ENCODE measurements at places on chromosomes 12 and 14. TPM values are rescaled to one million over a fixed set of nuclear protein-coding genes. Genes with fewer than 3 reads are reported as not detected.

Gene BICDL1
- total RNA-seq, result 26.9 TPM

GRCh38 chr14:92482621-92483319, 30.8 kb upstream of the RIN3 start:
- H3K36me3 ChIP-seq, result no peaks in the 10 kb centered on the region
- H3K4me3 ChIP-seq, result no peak overlapping the region
- H3K27me3 ChIP-seq, result no peaks in the 10 kb centered on the region
- peak; percentile 28 for DNase-seq
- H3K27ac ChIP-seq, result no peak overlapping the region
- no peaks in the 10 kb centered on the region for H3K4me1 ChIP-seq

Gene CEBPE
- not detected for total RNA-seq

GRCh38 chr12:121806546-121807423, 3.0 kb downstream of the SETD1B start:
- no peaks in the 10 kb centered on the region for H3K36me3 ChIP-seq
- peak overlapping the region; percentile 15 for H3K4me3 ChIP-seq
- no peaks in the 10 kb centered on the region for H3K27me3 ChIP-seq
- H3K4me1 ChIP-seq, result peaks cover 19% of the 10 kb centered on the region

DNA sequence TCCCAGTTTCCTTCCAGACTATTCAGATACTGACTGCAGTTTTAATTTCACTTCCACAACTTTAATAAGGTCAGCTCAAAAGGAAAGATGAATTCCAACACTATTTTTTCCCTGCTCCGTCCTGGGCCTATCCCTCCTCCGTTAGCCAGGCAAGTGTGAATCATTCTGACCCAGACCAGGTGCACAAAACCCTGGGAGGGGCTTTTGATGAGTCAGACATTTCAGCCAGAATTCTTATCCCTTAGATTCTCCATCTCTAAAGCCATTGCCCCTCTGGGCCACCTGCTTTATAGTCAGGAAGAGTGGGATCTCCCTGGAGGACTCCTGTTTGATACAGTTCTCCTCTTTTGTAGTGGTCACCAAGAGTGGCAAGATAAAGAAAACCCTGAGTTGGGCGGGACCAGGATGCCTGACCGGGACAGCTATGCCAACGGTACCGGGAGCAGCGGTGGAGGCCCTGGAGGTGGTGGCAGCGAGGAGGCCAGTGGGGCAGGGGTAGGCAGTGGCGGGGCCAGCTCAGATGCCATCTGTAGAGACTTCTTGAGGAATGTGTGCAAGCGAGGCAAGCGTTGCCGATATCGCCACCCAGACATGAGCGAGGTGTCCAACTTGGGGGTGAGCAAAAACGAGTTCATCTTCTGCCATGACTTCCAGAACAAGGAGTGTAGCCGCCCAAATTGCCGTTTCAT, 2.2 kb downstream of the ZC3H10 start:
- no peak overlapping the region for H3K4me3 ChIP-seq
- no peak for DNase-seq
- H3K4me1 ChIP-seq, result no peaks in the 10 kb centered on the region
- peaks cover 3% of the 10 kb centered on the region for H3K36me3 ChIP-seq

Gene COCH
- total RNA-seq, result 30.0 TPM

Gene CCDC197
- not detected for total RNA-seq

- no peaks in the 10 kb centered on the region for H3K36me3 ChIP-seq
- H3K4me1 ChIP-seq, result no peaks in the 10 kb centered on the region
- H3K4me3 ChIP-seq, result no peak overlapping the region
- no peaks in the 10 kb centered on the region for H3K27me3 ChIP-seq
- no peak for DNase-seq
These were observed 131.1 kb downstream of the PRKCH start for GRCh38 chr14:61452452-61452851.

DNA sequence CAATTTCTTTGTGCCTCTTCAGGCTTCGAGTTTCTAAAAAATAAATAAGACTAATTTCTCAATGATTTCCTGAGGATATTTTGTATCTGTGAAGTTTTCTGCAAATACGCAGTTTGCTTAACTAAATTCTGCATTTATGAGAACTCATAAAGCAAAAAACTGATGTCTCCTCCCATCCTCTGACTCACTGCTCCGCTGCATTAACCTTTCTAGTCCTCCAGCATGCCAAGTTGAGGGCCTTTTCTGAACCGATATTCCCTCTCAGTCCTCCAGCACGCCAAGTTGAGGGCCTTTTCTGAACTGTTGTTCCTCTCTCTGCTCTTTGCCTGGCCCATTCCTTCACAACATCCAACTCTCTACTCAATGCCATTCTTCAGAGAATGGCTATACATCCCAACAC, 3.2 kb downstream of the IPO8 start:
- no peak overlapping the region for H3K4me3 ChIP-seq
- no peaks in the 10 kb centered on the region for H3K27me3 ChIP-seq
- H3K27ac ChIP-seq, result no peak overlapping the region

- H3K27ac ChIP-seq, result no peak overlapping the region
- no peak overlapping the region for H3K4me3 ChIP-seq
- no peaks in the 10 kb centered on the region for H3K36me3 ChIP-seq
- H3K27me3 ChIP-seq, result no peaks in the 10 kb centered on the region
- DNase-seq, result no peak
- H3K4me1 ChIP-seq, result no peaks in the 10 kb centered on the region
These were observed 37.8 kb upstream of the OR4E1 start for GRCh38 chr14:21711360-21711961.

Gene GPATCH2L
- total RNA-seq, result 56.1 TPM

GRCh38 chr14:55190906-55191202, 531 bp downstream of the DLGAP5 start:
- H3K36me3 ChIP-seq, result peaks cover 7% of the 10 kb centered on the region
- H3K4me1 ChIP-seq, result no peaks in the 10 kb centered on the region
- DNase-seq, result no peak
- peak overlapping the region; percentile 86 for H3K4me3 ChIP-seq
- peak overlapping the region; percentile 40 for H3K27ac ChIP-seq
- no peaks in the 10 kb centered on the region for H3K27me3 ChIP-seq

Gene GSG1
- total RNA-seq, result 1.3 TPM

DNA sequence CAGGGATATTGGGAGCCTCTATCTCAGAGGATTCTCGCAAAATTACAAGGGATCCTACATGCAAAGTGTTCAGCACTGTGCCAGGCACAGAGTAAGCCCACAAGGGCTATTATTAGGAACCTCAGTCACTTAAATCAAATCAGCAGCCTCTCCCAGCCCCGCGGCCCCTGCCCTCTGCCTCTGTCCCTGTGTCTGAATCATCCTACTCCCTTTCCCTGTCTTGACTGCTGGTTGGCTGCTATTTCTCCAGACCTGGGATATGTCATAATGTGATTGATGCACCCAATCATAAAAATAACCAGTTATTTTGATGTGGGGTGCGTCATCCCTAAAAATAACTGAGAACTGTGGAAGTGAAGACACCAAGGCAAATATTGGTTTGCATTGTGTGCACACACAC, 176.3 kb downstream of the KSR2 start:
- no peak overlapping the region for H3K4me3 ChIP-seq
- H3K27me3 ChIP-seq, result no peaks in the 10 kb centered on the region
- no peak for DNase-seq
- no peaks in the 10 kb centered on the region for H3K36me3 ChIP-seq
- H3K27ac ChIP-seq, result no peak overlapping the region

DNA sequence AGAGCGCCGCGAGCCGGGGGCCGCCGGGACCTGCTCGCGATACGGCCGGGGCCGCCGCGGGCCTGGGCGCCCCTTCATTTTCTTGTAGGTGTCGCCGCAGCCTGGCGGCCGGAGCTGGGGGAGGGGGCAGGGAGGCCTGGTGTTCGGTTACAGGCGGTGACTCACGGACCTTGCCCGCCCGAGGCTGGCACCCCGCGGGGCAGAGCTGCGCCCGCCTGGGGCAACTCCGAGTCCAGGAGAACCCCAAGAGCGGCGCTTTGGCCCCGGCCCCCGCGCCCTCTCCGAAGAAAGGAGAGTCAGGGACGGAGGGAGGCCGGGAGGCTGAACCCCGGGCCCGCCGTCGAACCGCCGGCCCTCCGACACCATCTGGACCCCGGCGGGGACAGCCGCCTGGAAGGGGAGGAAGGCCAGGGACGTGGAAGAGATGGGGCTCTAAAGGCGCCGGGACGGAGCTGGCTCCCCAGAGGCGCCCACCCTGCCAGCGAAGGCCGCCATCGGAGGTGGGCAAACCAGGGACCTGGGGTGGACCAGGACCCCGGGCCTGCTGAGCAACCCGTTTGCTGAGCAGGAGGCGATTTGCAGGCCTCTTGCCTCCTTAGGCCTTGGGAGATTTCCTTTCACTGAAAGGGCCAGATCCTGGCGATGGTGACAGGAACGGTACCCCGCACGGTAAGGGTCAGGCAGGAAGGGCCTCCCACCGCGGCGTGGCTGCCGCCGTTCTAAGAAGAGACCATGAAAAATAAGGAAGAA, 843 bp upstream of the NUAK1 start:
- peaks cover 15% of the 10 kb centered on the region for H3K4me1 ChIP-seq
- peaks cover 7% of the 10 kb centered on the region for H3K27me3 ChIP-seq
- peak; percentile 89 for DNase-seq
- peak overlapping the region; percentile 78 for H3K4me3 ChIP-seq
- no peaks in the 10 kb centered on the region for H3K36me3 ChIP-seq

DNA sequence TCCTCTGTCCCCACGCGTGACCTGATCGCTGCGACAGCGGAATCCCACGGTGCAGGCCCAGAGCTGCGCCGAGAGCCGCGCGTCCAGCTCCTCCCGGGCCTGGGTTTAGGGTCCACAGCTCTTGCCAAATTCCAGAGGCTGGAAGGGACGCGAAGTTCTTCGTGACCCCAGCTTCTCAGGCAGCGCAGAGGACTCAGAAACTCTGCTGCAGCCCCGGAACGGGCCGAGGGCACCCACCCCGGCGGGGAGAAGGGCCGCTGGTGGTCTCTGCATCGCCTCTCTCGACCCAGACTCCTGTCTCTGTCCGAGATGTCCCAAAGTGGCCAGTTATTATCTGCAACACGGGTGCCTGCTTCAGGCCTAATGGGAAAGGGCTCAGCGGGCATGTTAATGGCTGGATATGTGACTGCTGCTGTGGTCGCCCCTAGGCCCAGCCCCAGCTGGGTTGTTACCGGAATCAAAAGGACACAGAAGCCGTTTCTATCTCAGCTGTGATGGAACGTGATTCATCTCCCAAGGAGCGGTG, 236.4 kb downstream of the VRK1 start:
- H3K4me1 ChIP-seq, result peaks cover 6% of the 10 kb centered on the region
- peaks cover 27% of the 10 kb centered on the region for H3K27me3 ChIP-seq
- peak overlapping the region; percentile 34 for H3K4me3 ChIP-seq
- no peaks in the 10 kb centered on the region for H3K36me3 ChIP-seq
- H3K27ac ChIP-seq, result no peak overlapping the region

GRCh38 chr12:76018111-76018510, 13.5 kb downstream of the PHLDA1 start:
- no peak overlapping the region for H3K4me3 ChIP-seq
- no peaks in the 10 kb centered on the region for H3K36me3 ChIP-seq
- no peak for DNase-seq
- H3K27ac ChIP-seq, result no peak overlapping the region
- no peaks in the 10 kb centered on the region for H3K27me3 ChIP-seq
- peaks cover 19% of the 10 kb centered on the region for H3K4me1 ChIP-seq

Gene B4GALNT3
- total RNA-seq, result 20.3 TPM

Gene OR4Q2
- total RNA-seq, result not detected

DNA sequence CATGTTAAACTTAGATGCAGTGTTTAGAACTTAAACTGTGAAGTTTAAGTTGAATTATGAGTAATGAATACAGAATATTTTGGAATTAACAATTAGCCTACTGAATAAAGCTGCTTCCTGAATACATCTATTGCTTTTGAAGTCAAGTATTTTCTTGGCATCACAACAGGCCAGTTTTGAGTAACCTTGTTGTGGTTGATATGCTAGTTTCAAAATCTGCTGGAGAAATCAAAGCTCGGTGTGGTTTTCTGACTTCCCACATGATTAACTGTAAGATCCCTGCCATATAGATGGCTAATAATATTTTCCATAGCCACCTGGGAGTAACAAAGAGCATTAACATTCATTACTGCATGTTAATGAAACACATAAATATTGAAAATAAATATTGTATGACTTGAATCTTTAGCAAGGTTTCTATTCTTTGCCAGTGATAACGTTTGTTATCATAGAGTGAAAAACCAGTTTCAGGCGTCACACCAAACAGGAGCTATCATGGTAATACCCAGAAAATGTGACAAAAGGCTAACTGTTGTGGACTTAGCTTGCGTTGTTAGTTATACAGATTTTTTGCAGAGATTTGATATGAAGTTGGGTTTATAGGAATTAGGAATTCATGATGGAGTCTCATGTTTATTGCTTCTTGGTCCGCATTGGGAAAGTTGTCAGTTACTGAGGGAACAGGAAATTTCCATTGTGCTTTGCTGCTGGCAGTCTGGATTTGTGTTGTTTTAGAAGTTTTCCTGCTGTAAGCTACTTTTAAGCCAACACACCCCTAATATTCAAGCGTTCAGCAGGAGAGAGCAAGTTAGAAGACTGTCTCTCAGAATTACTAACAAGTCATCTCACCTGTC, 32.1 kb downstream of the PPFIBP1 start:
- no peak overlapping the region for H3K27ac ChIP-seq
- H3K4me3 ChIP-seq, result no peak overlapping the region
- H3K4me1 ChIP-seq, result 0 out of 2 replicates have a peak, but pooled peaks cover 3% of the 10 kb centered on the region
- no peak for DNase-seq
- no peaks in the 10 kb centered on the region for H3K36me3 ChIP-seq

Gene GPR84
- total RNA-seq, result not detected

Gene INHBC
- not detected for total RNA-seq

DNA sequence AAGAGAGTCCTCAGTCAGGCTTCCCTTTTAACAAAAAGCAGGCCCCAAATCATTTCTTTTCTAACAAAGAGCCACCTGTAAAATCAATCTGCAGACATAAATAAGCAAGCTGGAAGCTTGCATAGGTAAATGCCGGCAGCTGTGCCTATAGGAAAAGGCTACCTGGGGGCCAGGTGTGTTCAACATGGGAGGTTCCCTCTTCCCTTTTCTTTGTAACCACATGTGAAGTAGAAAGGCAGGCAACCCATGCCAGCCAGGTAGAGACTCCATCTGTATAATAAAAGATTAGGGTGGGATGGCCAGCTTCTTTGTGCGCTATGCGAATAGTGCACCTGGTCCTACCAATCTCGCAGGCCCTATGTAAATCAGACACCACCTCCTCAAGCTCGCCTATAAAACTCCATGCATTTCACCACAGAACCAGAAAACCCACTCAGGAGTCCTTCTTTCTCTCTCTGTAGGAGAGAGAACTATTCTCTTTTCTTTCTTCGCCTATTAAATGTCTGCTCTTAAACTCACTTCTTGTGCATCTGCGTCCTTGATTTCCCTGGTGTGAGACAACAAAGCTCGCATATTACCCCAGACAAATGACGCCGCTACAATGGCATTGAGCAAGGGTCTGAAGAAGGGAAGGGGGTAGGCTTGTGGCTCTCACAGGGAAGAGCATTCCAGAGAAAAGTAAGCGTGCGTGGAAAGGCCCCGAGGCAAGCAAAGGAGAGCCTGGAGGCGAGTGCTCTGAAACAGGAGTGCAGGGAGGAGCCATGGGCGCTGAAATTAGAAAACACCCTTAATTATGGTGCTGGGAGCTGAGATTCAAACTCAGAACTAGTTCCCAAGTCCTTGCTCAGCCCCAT, 67.2 kb downstream of the TTC9 start:
- DNase-seq, result peak; percentile 51
- no peaks in the 10 kb centered on the region for H3K27me3 ChIP-seq

Gene ASCL4
- total RNA-seq, result not detected

All from H1 (cell line).